ENCODE measurements at places on chromosomes 4 and X.

GRCh38 chrX:40199704-40200103 lies 101.9 kb upstream of the BCOR start:
- no peak for DNase-seq

DNA sequence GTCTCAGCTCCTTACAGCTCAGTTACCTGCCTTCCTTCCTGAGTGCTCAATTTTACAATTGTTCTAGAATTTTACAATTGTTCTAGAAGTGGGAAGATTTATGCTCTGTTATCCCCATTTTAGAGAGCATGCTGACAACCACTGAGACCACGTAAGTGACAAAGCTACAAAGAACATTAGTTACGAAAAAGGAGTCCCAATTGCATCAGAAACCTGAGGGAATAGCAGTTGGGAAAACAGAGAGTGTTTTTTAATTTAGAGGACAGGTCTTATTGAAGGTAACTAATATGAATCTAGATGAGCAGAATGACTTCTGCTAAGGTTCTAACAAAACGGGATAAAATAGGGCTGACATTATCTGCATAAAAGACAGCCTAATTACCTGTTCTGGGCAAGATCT lies 103.3 kb downstream of the THOC2 start:
- no peak for DNase-seq

DNA sequence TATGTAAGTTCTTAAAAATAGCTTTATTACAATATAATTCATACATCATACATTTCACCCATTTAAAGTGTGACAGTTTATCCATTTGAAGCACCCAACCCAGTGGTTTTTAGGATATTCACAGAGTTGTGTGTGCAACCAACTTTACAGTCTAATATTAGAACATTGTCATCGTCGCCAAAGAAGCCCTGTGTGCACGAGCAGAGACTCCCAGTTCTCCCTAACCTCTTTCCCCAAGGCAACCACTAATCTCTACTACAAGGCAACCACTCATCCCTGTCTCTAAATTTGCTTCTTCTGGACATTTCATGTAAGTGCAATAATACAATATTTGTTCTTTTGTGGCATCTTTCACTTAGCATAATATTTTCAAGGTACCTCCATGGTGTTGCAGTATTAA lies 47.7 kb downstream of the CLDN22 start:
- no peak for DNase-seq

GRCh38 chr4:18021470-18021719 lies 160 bp downstream of the LCORL start:
- no peak for DNase-seq

DNA sequence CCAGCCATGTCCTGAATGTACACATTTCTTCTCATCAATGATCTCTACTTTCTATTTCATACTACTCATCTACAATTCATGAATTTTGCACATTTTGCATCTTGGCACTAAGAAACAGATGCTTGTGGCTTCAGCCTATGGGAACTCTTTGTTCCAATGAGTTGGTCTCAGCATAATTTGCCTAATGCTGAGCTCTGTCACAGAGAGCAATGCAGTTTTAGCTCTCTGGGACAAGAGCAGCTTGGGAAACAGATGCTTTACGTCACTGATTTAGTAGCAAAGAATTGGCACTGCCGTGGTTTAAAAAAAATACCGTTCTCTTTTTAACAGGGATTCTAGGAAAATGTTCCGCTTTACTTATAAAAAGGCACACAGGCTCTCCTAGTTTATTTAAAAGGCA lies 162.4 kb downstream of the WDFY3 start:
- DNase-seq: no peak

- DNase-seq: no peak
Measured at GRCh38 chrX:97310373-97310772, 426.7 kb downstream of the RPA4 start.

DNA sequence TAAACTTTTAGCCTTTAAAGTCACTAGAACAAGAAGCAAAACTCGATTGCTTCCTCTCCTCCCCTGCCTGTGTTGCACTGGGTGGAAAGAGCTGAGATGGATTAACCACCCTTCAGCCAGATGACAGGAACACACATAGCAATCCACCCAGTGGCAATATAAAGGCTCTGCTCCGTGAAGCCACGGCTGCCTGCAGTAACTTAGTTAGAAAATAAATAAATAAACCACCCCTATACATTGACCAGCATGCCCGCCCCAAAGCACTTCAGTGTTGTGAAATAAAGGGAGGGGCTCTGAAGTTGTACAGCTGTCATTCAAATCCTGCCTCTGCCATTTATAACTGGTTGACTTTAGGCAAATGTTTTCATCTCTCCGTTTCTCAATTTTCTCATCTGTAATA lies 217.1 kb upstream of the LDB2 start:
- no peak for DNase-seq

DNA sequence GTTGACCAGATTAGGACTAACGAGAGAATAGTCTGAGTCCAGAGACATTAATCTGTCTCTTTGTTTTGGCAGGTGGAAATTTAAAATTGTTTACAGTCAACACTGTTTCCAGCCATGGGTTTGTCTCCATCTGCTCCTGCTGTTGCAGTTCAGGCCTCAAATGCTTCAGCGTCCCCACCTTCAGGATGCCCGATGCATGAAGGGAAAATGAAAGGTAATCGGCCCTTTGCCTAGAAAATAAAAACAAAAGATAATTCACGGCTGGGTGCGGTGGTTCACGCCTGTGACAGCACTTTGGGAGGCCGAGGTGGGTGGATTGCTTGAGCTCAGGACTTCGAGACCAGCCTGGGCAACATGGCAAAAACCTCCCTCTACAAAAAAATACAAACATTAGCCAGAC lies 815 bp downstream of the HCCS start:
- DNase-seq: no peak

DNA sequence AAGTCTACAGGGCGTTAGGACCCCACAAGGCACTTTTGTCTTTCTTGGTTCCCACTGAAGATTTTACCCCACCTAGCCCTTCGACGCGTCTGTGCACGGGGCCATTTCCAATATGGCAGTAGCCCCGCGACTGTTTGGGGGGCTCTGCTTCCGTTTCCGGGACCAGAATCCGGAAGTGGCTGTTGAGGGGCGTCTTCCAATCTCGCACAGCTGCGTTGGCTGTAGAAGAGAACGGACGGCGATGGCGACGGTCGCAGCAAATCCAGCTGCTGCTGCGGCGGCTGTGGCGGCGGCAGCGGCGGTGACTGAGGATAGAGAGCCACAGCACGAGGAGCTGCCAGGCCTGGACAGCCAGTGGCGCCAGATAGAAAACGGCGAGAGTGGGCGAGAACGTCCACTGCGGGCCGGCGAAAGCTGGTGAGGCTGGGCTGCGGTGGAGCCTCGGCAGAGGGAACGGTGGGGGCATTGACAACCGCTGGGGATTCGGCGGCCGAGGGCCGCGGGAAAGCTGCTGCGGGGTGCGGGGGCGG lies at the start of gene USP11:
TSS of gene USP11 (plus strand) at position 207 of the 530 bp plus-strand sequence. CDS start at position 242, 35 bp downstream.
- peak; percentile 72 for DNase-seq

DNA sequence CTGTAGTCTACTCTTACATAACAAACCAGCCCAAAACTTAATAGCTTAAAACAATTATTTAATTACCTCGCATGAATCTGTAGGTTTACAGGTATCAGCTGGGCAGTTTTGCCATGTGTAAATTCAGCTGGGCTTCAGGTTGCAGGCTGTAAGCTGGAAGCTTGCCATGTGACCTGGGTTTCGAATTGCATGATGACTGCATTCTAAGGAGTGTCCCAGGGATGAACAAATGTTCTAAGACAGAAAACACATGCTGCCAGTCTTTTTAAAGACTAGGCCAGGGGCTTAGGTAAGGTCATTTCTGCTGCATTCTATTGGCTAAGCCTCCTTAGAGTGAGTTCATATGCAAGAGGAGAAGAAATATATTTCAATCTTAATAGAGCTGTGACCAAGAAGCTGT lies 44.8 kb downstream of the GRIA2 start:
- no peak for DNase-seq

DNA sequence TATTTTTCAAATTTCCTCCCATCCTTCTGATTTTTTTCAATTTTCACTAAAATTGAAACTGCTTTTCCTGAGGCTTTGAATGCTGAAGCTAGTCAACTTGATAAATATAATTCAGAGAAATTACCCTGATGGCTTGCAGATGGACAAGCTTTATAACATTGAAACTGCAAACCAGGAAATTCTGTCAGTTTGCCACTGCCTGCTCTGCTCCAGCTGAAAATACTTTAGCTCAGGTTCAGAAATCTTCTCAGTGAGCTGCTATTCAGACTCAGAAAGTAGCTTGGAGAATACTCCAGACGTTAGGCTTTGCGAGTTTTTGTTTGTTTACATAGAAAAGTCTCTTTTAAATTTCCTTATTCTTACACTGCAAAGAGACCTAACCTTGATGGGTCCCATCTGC lies 1574.7 kb downstream of the STIM2 start:
- DNase-seq: no peak

DNA sequence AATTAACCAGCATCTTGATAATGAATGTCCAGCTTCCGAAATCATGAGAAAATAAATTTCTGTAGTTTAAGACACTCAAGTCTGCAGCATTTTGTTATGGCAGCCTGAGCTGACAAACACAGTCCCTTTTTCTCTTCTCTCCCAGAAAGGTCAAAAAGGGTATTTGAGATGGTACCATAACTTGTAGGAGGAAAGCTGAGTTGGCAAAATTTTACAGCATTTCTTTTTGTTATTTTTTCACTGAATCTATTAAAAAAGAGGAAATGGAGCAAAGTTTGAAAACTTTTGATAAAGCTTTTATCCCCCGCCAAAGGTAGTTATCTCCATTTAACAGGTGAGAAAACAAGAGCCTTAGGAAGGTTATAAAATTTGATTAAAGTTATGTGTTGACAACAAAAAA lies 367.6 kb upstream of the TECRL start:
- no peak for DNase-seq

- DNase-seq: no peak
Measured at GRCh38 chrX:48626401-48627298, 29.4 kb downstream of the WDR13 start.

DNA sequence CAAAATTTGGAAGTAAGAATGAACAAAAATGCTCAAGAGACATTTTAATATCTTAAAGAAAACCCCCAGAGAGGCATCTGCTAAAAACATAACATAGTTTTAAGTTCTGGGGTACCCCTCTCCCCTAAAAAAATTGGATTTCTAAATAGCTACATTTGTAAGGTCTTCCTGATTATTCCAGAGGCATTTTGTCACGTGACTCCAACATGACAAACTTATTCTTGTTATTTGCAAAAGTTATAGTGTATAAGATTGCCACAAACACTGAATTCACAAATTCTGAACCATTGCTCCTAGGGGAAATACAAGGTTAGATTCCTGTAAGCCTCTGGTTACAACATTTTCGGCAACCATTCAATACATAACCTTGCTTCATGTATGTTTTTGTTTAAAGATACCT lies 73.4 kb downstream of the COL25A1 start:
- no peak for DNase-seq

DNA sequence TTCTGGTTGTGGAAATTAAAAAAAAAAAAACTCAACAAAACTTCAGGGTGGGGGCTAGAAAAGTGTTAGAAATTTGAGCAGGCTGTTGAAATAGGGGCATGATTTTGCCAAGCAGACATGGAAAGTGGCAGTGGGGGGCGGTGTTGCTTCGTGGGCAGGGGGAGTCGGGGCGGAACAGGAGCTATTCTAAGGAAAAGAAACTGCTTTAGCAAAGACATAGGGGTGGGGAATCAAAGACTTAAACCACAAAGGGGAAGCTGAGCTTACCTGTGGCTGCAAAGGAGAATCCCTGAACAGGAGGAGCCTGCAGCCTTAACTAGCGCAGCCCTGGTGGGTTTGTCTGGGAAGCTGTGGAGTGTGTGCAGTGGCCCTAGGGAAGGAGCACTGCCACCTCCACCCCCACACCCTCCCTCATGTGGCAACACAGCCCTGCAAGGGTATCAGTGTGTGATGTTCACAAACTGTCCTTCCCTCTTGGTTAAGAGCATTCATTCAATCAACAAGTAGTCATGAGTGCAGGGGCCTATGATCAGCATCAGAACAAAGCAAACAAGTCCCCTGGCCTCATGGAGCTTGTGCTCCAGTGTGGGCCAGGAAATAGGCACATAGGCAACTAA lies 20.5 kb downstream of the SEL1L3 start:
- no peak for DNase-seq

DNA sequence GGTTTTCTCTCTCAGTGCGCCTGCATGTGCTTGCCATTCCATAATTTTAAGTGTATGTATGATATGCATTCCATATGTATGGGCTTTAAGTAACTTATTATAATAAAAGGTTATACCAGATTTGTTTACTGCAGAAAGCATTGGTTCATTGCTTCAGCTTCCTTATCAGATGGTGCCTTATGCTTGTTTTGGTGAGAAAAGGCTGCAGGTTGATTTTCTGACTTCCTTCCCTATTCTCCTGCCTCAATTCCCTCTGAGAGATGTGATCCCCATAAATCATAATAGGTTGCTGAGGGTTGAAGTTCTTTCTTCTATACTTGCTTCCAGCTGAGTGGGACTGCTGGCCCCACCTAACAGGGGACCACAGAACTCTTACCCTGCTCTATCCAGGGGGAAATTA lies 10.3 kb upstream of the CEP135 start:
- no peak for DNase-seq

DNA sequence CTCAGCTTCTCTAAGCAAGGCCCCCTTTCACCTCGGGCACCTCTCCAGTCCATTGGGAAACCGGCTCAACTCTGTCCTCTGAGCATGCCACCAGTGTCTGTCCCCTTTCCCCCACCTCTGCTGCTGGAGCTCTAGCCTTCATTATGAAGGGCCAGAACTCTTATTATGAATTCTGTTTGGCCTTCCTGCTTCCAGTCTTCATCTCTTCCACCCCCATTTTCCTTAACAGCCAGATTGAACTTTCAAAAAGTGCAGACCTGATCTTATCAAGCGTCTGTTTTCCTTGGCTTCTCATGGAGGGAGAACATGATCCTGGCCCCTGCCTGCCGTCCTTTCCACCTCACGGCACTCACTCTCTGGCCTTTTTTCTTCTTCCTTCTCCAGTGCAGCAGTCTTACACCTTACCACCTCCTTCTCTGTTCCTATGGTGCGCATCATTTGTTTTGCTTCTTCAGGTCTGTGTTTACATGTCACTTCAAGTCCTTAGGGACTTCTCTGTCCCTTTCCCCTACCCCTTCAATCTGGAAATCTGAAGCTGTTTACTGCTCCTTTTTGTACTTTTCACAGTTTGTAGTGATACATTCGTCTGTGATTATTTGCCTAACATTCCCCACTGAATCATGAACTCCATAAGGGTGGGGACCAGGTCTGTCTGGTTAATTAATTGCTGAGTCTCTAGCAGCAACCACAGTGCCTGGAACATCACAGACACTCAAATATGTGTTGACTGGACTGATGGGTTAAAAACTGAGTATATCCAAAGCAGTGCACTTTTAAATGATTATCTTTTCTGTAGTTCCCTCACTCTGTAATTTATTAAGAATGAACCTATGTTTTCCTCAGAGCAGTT lies 55.8 kb downstream of the FNIP2 start:
- no peak for DNase-seq

GRCh38 chrX:16023790-16024734 lies 99.3 kb upstream of the GRPR start:
- DNase-seq: no peak

- peak; percentile 86 for DNase-seq
Measured at GRCh38 chrX:155070975-155071693, at the start of the genes BRCC3, CMC4 and MTCP1. BRCC3 (plus strand) TSS chrX:155071508; CDS start chrX:155071528, 20 bp downstream. CMC4 (minus strand) TSS chrX:155071136; CDS start chrX:155064023, 7,113 bp downstream. MTCP1 (minus strand) TSS chrX:155071136; CDS start chrX:155066010, 5,126 bp downstream.

GRCh38 chr4:177266506-177266905 lies 43.2 kb upstream of the NEIL3 start:
- no peak for DNase-seq

GRCh38 chr4:104976262-104976661 lies 170.4 kb upstream of the TET2 start:
- no peak for DNase-seq

GRCh38 chr4:153023692-153024394 lies 87.7 kb downstream of the FHDC1 start:
- DNase-seq: no peak
